Stimulated activated CD8-positive, alpha-beta memory T cell treated with anti-CD3 and anti-CD28 coated beads, Interleukin-4, amount 100 ng/mL, for 48 hours (primary cell): ENCODE measurements at places on chromosomes 12 and 14.

GRCh38 chr14:104723651-104724406 lies at the start of gene ADSS1:
TSS of gene ADSS1 (plus strand) at chr14:104724229. CDS start at chr14:104724271, 42 bp downstream.
- peak; percentile 71 for DNase-seq

DNA sequence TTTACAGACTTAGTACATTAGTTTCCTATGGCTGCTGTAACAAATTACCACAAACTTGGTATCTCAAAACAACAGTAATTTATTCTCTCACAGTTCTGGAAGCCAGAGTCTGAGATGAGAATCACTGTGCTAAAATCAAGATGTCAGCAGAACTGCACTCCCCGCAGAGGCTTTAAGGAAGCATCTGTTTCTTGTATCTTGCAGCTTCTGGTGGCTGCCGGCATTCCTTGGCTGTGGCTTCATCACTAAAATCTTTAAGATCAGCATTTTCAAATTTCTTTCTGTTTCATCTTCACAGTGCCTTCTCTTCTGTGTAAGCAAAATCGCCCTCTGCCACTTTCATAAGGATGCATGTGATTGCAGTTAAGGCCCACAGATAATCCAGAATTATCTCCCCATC lies 9.4 kb downstream of the STON2 start:
- no peak for DNase-seq

DNA sequence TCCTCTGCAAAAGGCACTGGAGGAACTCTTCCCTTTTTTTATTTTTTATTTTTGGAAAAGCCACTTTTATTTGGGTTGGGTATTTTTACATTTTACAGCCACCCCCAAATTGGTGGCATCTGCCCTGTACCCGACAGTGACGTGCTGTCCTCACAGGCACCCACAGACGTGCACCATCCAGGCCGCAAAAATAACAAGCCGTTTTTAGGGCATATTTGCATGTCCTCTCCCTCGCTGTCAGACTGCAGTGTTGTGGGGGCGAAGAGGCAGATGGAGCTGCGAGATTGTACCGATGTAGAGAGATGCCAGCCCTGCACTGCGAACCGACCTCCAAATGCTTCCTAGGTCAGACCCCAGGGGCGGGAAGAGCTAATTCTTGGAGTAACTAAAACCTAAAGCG lies 12.2 kb downstream of the JDP2 start:
- no peak for DNase-seq

DNA sequence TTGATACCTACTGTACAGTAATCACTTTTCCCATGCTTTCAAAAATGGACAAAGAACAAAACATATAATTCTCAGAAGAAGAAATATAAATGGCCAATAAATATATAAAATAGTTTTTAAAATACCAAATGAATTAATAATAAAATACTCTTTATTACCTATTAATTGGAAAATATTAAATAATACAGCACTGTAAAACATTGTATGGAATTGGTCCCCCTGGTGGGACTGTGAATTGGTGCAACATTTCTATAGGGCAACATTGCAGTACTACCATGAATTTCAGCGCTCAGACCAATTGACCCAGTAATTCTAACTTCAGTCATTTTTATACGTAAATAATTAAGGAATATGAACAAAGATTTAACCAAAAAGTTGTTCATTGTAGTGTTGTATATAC lies 162.6 kb downstream of the PELI2 start:
- DNase-seq = no peak

- DNase-seq = no peak
Observed at GRCh38 chr12:2710701-2711100, 84.1 kb upstream of the FKBP4 start.

DNA sequence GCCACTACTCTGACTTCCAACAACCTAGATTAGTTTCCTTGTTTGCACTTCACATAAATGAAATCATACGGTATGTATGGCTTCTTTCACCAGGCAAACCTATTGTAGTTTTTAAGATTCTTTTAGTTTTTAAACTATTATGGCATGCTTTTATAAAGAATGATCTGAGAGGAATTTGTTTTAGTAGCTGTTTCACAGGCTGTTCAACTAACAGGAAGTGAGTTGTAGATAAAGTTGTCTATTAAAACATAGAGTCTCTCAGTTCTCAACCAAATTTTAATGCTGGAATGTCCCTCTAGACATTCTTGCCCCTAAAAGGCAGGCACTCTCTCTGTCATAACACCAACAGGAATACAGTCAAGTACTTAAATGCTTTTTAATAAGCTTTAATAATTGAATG lies 102.7 kb upstream of the DACT1 start:
- DNase-seq = no peak

DNA sequence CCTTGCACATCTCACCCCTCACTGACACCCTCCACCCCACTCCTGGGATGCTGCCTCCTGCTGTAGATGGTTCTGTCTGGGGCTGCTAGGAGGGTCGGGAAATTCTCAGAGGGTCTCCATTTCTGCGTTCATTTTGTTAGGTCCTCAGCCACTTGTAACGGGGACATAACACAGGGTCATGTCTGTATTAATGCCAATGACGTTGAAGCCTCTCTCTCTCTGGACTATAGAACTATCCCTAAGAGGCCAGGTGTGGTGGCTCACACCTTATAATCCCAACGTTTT lies 14.6 kb downstream of the SIVA1 start:
- no peak for DNase-seq

DNA sequence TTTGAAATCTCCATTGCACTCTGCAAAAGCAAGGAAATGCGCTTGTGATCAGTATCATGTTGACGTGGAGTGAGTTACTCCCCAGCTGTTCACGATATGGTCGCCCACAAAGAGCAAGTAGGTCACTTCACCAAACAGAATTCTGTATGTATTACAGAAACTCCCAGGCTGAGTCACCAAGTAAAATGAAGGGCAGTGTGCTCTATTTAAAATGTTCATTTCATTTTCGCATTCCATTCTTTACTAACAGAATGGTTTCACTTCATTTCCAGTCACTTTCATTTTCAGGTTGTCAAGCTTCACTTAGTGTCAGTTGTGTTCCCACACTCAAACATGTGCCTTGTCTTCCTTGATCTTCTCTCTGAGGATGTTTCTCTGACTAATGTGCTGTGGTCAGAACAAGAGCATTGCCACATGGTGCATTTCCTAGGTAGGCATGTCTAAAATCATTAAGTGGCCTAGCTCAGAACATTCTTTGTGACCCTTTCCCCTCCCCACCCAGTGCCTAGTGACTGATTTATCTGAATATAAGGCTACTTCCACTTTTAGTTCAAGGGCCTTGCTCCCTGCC lies 391.2 kb downstream of the RAD51B start:
- DNase-seq = peak; percentile 53

- peak; percentile 48 for DNase-seq
Observed at GRCh38 chr12:50924439-50925341, 27.7 kb upstream of the HIGD1C start.

- DNase-seq = peak; percentile 56
Observed at GRCh38 chr12:14956024-14956891, 5.1 kb downstream of the ARHGDIB start.
